ENCODE measurements at places on chromosomes 5 and 9.

GRCh38 chr5:124239572-124239971 lies 506.9 kb downstream of the ZNF608 start:
- DNase-seq: no peak

DNA sequence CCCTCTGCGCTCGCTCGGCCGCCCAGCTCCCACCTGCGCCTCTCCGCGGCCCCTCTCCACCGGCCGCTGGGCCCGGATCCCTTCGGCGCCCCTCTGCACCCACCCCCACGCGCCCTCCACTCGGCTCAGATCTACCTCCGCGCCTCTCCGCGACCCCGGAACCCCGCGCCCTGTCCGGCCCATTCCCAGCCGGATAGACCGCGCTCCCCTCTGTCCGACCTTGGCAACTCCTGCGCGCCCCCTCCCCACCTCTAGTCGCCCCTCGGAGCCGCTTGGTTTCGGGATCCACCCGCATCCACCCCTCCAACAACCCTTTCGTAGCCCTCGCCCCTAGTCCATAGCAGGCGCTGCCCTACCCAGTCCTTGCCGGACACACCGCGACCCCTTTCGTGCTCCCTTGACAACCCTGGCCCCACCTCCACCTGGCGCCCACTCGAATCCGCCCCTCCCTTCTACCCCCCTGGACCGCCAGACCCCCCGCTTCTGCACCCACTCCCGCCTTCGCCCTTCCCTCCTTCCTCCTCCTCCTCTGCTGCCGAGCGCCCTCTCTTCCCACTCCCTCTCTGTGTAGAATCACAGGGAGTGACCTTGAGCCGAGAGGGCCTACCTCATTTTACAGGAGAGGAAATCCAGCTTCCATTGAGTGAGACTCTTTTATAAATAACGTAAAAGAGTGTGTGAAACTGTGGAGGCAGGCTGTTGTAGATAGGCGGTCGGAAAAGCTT lies 525 bp upstream of the AK3 start:
- DNase-seq: no peak

- no peak for DNase-seq
Measured at GRCh38 chr5:7802855-7803254, 48.1 kb downstream of the CFAP90 start.

DNA sequence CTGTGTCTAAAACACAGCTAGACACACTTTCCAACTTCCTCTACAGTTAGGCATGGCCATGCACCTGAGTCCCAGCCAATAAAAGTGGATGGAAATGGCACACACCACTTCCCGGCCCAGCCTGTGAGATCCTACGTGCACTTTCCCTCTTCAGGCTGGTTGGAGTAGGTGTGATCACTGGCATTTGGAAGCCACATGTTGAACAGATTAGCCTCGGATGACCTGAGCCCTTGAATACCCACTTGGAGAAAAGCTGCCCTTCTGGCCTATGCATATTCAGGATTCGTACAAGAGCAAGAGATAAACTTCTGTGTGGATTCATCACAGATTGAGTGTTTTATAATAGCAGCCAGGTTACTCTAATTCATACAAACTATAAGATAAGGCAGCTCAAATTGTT lies 359.0 kb upstream of the SLC30A5 start:
- DNase-seq: no peak

DNA sequence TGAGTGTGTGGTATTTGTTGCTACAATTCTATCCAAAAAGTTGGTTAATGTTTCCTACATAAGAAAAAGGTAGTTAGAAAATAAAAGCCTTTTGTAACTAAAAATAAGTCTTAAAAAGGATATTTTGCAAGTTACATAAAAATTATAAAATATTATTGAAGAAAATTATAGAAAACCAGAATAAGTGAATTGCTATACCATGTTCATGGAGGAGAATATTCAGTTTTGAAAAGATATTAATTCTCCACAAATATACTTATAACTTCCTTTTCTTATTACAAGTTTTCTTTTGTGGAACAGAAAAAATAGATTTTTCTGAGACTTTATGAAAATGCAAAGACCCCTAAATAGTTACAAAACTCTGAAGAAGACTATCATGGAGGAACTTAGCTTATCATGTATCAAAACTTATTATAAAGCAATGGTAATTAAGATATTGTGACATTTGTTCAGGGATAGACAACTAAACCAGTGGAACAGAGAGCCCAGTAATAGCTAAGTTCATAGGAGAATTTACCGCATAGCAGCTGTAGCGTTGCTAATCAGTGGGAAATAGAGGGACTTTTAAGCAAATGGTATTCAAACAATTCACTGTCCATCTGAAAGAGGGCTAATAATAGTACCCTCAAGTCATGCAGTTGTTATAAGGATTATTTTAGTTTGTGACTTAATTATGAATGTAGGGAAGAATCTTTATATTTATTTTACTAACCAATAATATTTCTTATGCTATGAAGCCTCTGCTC lies 515.2 kb upstream of the ZNF608 start:
- no peak for DNase-seq

DNA sequence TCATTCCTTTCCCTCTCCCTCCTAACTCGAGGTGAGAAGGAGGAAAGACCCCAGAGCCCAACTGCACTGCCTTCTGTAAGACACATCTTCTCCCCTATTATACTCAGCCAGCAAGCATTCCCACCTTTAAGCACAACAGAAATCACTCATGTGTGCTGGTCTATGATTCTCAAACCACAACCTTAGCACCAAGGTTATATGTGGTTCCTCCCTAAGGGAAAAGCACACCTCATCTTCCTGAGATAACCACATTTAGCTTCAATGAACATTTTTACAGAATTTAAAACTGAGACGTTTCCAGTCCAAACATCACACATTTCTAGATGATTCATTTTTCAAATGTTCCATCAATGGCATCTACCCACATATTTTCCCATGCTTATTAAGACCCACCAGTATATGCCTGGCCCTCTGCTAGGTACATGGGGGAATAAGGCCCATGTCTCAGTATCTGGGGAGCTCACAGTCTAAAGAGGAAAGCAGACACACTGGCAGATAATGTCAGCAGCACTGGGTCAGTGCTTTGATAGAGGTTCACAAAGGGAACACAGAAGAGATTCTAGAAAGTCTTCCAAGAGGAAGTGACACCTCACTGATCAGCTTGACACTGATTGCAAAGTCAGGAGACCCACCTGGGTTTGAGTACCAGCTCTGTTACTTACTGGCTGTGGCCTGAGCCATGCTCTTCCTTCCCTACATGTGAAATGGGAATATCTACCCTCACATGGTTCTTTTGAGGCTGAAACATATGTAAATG lies 245.4 kb downstream of the DENND1A start:
- DNase-seq: no peak

GRCh38 chr5:11390291-11390767 lies 513.9 kb downstream of the CTNND2 start:
- DNase-seq: no peak

DNA sequence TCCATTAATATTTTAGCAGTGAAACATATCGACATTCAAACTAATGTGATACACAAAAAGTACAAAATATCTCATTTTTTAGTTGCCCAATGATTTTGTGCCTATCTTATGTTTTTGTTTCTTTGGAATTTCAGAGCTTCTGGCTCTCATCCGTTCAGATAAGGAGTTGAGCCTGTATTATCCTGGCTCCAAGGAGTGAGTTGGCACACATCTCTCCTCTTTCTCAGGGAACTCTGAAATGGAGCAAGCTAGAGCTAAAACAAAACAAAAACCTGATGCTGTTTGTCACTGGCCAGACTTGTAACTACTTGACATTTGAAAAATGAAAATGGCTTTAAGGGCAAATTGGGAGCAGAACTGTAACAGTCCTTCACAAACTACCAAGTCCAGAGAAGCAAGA lies 131.3 kb upstream of the SLC28A3 start:
- no peak for DNase-seq

- no peak for DNase-seq
Measured at GRCh38 chr5:150485693-150486401, 22.1 kb upstream of the NDST1 start.

GRCh38 chr9:136886610-136887597 lies 588 bp downstream of the TRAF2 start:
- DNase-seq: no peak

DNA sequence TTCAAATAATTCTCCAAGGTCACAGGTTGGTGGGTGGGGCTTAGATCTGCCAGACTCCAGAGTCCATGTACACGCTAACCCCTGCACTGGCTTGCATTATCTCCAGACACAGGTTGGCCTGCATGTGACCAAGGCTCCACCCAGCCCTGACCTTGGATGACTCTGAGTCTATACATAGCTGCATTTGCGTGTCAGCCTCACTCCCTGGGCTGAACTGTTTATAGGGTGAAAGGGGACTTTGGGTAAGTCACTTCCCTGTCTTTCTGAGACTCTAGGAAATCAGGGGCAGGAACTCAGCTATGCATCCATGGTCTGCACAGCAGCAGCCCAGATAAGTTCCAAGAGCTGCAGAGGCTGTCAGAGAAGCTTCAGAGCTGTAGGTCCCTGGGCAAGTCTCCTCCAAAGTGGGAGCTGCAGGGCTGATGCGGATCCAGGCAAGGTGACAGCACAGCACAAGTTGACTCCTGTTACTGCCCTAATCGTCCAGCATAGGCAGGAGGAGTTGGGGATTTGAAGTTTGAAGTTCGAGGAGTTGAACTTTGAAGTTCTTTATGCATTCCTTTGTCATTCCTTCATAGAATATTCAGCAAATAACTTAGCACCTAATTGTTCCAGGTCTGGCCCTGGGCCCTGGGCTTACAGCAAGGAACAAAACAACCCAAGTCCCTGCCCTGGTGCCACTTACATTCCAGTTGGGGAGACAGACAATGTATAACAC lies 53.4 kb downstream of the SLC22A5 start:
- no peak for DNase-seq

GRCh38 chr9:29176231-29176630 lies 1603.0 kb upstream of the C9orf72 start:
- DNase-seq: no peak

- no peak for DNase-seq
Measured at GRCh38 chr5:128357226-128357625, 180.8 kb downstream of the FBN2 start.

DNA sequence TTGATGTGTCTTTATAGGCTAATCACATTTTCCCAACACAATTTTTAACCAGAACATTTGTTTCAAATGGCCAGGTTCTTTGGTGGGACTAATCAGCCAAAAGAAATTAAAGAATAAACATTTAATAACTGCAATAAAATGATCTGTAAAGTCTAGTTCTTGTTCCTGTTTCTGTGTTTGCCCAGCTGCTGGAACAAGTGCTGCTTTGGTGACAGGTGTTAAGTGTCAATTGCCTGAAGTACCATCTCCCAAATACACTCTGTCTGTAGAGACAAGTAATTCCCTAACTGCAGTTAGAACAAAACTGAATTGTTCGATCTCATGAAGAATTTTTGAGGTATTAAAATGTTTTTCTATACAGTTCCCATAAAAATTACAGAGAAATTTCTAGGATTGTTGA lies 402.3 kb upstream of the CHD1 start:
- DNase-seq: no peak

DNA sequence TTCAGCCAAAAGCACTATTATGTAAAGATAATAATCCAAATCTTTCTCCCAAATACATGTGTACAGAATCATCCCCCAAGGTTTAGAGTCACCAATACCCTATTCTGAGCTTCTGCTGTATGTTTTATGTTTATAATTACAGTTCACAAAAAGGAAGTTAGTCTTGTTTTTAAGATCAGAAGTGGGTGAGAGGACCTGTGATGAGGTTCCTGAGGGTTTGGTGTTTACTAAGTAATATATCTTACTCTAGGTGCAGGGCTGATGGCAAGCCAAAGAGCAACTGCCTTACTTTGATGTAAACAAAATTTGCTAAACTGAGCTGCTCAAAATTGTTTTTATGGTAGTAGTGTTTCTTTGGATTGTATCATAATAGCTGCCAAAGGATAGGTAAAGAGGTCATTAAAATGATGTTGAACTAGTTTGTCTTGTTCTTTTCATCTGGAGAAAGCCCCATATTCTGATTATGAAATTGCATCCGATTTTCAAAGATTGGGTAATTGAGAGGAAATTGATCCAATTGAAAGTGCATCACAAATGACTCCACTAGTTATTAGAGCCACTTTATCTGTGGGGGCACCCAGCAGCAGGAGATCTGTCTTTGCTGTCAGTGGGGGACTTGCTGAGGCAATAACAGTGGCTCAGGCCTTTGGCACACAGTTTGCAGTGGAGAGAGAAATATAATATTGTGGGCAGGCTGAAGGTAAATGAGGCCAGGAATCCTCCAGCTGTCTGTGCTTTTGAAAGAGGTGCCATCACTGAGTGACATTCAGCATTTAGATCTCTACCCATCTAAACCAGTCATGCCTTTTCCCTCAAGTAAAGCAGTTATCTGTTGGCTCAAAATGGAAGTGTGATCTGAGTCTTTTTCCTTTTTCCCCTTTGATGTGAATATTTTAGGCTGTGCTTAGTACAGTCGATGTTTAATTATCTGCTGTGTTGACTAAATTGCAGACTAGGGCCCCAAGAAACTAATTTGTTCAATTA lies 14.1 kb downstream of the TRIM32 start:
- DNase-seq: no peak

GRCh38 chr5:115450741-115451140 lies 93.8 kb downstream of the FEM1C start:
- DNase-seq: no peak

DNA sequence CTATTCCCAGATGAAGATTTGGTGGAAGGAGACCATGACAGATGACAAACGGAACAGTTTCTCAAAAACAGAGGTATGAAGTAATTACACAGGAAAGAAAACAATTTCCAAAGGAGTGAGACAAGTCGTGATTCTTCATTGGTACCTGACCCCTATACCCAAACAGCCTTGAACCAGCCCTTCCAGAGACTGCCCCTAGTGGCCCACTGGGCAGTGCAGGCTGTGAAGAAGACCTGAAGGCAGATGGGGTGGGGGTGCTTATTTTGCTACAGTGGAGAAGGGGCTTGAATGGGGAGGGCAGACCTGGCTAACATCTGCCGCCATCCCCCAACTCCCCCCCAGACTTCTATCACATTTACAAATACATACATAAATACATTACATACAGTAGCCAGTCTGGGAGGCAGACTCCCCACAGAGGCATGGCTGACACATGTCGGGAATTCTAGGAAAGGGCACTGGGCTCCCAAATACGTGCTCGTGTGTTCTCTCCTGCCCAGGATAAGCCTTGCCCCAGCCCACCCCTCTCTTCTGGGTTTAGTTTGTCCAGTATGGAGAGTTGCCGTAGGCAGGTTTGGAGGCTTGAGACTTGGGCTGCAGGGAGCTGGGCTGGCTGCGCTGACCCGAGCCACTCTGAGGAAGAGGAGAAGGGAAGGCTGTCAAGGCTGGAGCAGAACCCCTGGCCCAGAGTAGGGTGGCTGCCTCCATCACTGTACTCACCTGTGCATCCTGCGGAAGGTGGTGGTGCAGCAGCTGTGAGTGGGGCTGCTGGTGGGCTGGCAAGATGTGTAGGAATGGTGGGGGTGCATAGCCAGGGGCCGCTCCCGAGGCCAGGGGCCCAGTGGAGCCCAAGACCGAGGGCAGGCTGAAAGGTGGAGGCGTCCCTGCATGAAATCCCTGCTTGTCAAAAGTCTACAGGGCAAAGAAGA lies 105.3 kb downstream of the UBE2R2 start:
- no peak for DNase-seq

DNA sequence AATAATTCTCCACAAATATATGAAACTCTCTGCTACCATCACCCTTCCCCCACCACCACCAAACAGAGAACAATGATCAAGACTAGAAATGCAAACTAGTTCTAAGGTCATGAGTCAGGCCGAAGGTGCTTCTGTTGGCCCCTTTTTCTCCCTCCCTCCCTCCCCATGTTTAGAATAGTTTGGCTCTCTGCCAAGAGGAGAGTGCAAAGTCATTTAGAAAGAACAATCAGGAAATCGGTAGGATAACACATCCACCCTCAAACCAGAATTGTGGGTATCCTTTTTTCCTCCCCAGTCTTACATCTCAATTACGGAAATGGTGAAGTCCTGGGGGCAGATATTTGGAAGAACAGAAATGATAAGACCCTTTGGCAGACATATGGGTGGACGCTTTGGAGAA lies 170.1 kb downstream of the SLF1 start:
- DNase-seq: no peak

All from NCI-H526 treated with DMSO at 0.1 percent for 48 hours (cell line).